ENCODE measurements at places on chromosomes 1 and 21.

DNA sequence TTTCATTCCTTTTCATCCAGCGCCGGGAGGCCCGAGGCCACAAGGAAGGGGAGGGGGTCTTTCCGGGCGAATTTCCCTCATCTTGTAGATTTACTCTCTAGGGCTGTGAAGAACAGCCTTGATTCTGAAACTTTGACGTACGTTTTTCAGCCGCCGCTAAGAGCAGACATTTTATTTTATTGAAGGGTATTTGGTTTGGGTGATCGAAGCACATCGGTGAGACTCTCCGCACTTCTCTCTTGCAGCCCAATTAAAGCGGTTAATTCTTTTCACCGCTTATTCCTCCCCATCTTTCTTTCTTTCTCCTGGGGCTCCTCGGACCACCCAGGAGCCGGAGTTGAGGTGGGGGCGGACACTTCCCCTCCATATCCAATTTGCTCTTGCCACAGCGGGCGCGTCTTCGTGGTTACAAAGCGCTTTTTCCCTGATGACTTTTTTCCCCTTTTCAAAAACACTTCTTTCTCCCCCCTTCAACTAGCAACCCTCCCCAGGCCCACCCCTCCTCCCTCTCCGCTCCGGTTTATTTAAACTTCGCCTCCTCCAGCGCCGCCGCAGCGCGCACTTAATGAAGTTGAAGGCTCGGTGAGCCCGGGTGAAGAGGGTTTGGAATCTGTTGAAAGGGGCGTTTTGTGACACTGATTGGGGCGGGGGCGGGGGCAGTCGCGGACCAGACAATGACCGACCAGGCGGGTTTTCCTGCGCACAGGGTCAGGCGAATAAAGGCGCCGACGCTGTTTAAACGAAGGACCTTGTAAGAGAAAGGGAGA is 5.9 kb downstream of the FOXD2 start:
- DNase-seq, result no peak

DNA sequence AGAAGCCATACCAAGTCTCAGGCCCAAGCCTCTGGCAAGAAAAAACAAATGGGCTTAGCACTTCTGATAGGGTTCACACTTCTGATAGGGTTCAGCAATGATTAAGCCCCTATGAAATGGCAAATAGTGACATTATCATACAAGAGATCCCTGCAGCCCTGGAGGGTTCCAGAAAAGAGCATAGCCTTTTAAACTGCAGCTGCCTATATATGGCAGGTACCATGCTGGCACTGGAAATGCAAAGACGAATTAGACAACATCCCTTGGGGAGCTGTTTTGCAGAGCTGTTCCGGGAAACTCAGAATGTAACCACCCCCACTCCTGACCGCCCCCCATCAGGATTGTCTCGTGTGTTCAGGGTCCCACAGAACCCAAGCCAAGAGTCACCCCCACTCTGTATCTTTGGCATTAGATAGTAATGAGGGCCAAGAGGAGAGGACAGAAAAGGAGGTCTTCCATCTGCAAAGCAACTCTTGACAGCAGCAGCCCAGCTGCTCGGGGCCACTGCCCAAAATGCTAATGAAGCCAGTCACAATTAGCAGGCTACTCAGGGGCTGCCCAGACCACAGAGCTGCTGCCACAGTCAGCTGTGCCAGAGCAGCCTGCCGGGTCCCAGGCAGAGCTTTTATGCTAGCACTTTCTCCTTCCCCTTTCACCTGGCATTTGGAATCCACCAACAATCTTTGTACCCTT is 50.9 kb downstream of the ITPKB start:
- DNase-seq, result no peak

GRCh38 chr1:225808136-225808535 is 1.8 kb upstream of the EPHX1 start:
- DNase-seq, result no peak

DNA sequence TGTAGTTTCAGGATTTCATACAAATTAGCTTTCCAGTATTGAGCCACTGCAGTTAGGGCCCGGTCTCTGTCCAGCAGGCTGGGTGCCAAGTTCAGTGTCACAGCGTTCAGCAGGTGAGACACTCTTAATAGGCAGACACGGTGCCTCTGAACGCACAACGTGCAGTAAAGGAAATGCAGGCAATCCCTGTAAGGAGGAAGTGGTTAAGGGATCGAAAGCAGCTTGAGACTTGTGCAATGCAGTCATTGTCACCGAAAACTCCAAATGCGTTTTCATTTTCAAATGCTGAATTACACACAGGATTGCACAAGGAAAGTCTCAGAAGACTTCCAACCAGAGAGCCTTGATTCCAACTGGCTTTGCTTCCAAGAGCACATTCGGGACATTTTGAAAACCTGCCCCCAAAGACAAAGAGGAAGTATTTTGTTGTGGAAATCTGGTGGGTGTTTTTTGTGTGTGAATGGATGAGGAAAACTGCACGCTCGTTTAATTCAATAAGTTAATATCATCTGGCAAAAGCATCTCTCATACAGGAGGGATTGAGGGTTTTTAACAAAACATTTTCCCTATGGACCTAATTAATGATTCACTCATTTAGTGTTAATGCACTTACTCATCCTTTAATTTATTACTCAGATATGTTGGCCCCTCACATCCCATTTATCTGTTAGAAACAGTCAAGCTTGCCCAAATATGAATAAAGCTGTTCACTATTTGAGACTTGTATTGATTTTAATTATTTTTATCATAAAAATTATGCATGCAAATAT is 61.6 kb downstream of the PTGS2 start:
- peak; percentile 30 for DNase-seq

GRCh38 chr1:222994511-222995235 is 148.4 kb downstream of the TLR5 start:
- DNase-seq, result peak; percentile 79

GRCh38 chr21:39282911-39283310 is 30.5 kb downstream of the BRWD1 start:
- DNase-seq, result no peak

GRCh38 chr1:77605246-77606026 is 77.0 kb downstream of the ZZZ3 start:
- peak; percentile 80 for DNase-seq

- peak; percentile 84 for DNase-seq
Measured at GRCh38 chr1:6343506-6344405, 49.8 kb downstream of the ACOT7 start.

GRCh38 chr1:21317035-21317689 is 26.9 kb upstream of the ECE1 start:
- DNase-seq, result peak; percentile 92

- DNase-seq, result no peak
Measured at GRCh38 chr1:236120721-236121153, 21.6 kb upstream of the GPR137B start.

- DNase-seq, result no peak
Measured at GRCh38 chr1:111448482-111448917, 556 bp downstream of the WDR77 start.

GRCh38 chr21:33643658-33644311 is 1.5 kb downstream of the ITSN1 start:
- DNase-seq, result peak; percentile 33

- DNase-seq, result peak; percentile 75
Measured at GRCh38 chr21:32494934-32495709, 82.6 kb downstream of the EVA1C start.

DNA sequence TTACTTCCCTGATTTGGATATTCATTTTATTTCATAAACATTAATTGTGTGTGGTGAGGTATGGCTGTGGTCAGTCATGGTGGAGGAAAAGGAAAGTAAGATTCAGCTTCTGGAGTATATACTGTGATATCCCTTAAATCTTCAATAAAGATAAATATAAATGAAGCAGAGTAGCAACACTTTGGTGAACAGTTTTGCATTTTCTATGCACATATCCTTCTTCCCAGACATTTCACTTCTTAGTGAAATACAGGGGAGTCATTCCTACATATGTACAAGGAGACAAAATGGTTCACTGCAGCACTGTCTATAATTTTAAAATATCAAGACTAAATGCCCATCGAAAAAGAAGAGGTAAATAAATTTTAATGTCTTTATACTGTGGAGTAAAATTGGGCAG is 61.3 kb downstream of the DISP1 start:
- no peak for DNase-seq

DNA sequence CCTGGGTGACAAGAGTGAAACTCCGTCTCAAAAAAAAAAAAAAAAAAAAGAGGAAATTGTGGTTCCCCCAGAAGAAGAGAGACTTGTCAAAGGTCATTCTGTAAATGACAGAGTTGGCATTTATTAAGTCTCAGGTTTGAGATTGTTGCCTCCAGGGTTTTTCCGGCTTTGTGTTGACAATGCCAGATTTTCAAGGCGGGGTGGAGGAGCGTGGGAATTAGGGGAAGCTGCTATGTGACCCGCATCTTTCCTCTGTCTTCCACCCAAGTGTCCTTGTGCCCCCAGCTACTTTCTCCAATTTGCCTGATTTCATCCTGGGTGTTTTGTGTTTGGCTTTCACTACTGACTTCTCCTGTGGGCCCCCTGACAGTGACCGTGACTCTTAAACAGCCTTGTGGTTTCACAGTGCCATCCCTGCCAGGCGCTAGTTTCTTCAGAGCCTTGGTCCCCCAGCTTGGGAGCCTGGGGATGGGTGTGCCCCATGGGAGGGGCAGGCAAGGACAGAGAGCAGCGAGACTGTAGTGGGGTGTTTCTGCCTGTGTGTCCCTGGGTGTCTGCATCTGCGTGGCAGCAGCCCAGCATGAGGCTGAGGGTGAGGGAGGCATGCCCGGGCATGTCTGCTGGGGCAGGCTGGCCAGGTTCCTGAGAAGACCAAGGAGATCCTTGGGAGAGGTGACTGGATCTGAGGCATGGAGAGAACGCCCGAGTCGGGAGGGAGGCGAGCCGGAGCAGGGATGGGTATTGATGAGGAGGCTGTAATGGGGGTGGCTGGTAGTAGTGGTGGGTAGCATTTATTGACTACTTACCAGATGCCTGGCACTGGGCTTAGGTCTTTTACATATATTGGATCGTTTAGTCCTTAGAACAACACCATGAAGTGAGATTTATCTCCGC is 46.3 kb downstream of the IER5 start:
- DNase-seq, result peak; percentile 89

DNA sequence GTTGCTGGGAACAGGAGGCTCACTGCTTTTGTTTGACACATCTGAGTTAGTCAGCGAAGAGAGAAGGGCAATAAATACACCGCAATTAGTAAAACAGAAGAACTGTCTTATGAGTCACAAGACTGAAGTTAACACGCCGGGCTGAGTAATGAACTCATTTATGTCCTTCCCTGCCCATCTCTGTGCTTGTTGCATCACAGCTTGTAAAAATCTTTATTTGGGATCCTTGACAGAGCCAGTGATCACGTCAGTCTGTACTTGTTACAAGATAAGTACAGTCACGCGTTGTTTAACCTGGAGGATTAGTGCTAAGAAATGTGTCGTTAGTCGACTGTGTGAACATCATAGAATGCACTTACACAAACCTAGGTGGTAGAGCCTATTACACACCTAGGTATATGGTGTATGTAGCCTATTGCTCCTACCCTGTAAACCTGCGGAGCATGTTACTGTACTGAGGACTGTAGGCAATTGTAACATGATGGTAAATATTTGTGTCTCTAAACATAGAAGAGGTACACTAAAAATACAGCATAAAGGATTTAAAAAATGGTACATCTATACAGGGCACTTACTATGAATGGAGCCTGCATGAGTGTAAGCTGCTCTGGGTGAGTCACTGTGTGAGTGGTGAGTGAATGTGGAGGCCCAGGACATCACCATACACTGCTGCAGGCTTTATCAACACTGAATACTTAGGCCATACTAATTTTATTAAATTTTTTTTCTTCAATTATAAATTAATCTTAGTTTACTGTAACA is 272.2 kb downstream of the TNR start:
- DNase-seq, result peak; percentile 43

- no peak for DNase-seq
Measured at GRCh38 chr1:58754683-58755467, 29.0 kb downstream of the JUN start.

- no peak for DNase-seq
Measured at GRCh38 chr1:204777591-204777990, 92.1 kb upstream of the LRRN2 start.

DNA sequence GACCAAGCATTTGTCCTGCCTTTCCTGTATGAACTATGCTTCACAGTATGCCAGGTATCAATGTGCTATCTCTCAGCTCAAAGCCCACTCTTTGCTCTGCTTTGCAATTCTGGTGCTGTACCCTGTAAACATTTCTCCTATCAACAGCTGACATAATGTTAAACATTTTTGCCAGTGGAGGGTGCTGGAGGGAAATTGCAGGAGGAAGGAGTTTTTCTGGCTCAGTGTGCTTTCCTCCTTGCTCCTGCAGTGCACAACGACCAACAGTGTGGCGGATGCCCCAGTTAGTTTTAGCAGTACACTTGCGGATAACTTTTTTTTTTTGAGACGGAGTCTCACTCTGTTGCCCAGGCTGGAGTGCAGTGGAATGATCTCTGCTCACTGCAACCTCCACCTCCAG is 67.1 kb upstream of the PTGFRN start:
- DNase-seq, result no peak

GRCh38 chr1:42824481-42825035 is 7.4 kb upstream of the SVBP start:
- no peak for DNase-seq

DNA sequence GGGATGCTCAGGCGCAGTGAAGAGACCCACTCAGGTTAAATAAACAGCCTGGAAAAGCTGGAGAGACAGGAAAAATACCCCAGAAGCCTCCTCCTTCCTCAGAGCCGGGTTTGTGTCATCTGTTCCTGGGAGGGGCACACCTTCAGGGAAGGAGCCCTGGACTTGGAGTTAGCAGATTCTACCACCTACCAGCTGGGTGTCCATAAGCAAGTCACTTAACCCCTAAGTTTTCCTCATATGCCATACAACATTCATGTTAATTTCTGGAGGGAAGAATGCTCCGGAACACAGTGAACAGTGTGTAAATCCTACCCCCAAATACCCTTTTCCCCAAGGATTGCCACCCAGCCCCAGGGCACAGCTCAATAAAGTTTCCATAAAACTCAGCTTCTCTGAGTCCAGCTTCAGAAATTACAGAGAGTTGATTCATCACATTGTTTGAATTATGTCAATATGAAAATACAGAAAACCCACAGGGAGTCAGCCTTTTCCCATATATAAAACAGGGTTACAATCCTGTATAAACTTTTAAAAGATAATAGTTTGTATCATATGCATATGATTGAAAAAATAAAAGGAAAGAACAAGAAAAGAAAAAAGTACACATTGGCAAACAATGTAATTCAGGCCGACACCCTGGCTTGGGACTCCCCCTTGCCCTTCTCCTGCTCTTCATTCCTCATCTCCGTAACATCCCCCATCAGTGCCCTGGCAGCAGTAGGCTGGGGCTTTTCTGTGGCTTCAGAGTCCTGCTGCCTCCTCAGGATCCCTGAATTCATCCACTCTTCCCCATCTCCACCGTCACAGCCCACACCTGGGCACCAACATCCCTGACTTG is 291.8 kb upstream of the USP24 start:
- peak; percentile 71 for DNase-seq

GRCh38 chr1:788835-789234 is 102.4 kb upstream of the OR4F16 start:
- DNase-seq, result no peak

DNA sequence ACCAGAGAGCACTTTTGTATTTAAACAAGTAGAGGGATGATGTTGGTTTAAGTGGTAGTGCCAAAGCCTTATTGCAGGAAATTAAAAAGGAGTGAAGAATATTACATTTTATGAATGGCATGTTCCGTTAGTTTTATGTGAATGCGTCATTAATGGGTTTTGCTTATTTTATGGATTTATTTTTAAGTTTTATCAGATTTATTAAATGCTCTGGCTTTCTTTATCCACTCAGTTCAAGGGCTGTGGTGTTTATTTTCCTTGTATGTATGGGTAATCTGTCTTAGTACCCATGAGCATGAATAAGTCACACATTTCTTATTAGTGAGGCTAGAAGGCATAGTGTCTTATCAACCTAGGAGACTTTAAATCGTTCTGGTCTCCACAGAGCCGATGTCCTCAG is 41.6 kb upstream of the NBL1 start:
- DNase-seq, result peak; percentile 36

- DNase-seq, result no peak
Measured at GRCh38 chr1:29324771-29325351, 88.5 kb downstream of the PTPRU start.

All from fibroblast of lung (primary cell).